Esophagus muscularis mucosa (tissue), 4 donors: ENCODE measurements at places on chromosomes 1 and 21. TPM values are rescaled to one million over a fixed set of nuclear protein-coding genes. Genes with fewer than 3 reads are reported as not detected.

GRCh38 chr1:193472838-193473398, 286.5 kb upstream of the B3GALT2 start:
- no peak for DNase-seq

GRCh38 chr1:30260318-30260717, 463.1 kb downstream of the MATN1 start:
- DNase-seq, result no peak

DNA sequence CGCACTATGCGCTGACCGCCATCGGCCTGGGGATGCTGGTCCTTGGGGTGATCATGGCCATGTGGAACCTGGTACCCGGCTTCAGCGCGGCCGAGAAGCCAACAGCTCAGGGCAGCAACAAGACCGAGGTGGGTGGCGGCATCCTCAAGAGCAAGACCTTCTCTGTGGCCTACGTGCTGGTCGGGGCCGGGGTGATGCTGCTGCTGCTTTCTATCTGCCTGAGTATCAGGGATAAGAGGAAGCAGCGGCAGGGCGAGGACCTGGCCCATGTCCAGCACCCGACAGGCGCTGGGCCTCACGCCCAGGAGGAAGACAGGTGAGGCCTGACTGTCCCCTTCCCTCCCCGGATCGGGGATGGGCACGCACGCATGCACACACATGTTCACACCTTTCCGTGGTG, 31.9 kb upstream of the FHAD1 start:
- DNase-seq, result no peak

- no peak for DNase-seq
Measured at GRCh38 chr1:40414331-40414730, 35.9 kb upstream of the ZFP69B start.

GRCh38 chr1:211830328-211831142, at the start of gene LPGAT1:
Gene LPGAT1 (minus strand): TSS chr1:211830763. CDS start chr1:211829296, 1,467 bp downstream.
- DNase-seq, result no peak

- no peak for DNase-seq
Measured at GRCh38 chr21:31974454-31974985, 101.7 kb downstream of the HUNK start.

GRCh38 chr1:117883616-117884015, 45.8 kb downstream of the GDAP2 start:
- no peak for DNase-seq

DNA sequence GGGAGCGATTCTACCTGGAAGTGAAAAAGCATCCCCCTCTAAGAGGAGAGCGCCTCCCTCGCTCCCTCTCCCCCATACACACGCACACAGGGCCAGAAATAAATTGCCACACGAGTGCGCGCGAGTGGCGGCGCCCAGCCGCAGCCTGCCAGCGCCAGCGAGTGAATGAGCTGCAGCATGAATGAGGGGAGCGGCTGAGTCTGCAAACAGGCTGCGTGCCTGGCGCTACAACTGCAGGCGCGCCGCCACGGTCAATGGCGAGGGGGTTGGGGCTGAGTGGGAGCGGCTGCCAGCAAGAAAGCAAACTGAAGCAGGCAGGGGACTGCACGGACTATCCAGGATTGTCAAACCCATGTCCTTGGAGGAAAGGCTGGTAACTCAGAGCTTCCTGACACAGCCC, 2.2 kb downstream of the CAMK1G start:
- DNase-seq, result no peak

DNA sequence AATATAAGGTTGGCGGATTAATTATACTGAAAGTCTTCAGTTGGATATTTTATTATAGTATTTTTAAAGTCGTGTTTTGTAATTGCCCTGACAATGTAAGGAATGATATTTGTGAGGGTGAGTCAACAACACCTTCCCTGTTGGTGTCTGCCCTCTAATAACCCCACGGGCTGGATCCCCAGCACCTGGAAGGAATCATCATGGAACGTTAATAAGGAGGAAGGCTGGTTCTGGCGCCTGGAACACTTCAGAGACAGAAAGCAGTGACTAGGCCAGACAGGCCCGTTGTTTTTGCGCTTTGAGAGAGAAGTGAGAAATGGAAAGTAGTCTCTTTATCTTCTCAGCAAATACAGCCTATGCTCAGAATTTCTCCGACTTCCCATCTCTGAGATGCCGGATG, 31.6 kb downstream of the TEX35 start:
- DNase-seq, result no peak

GRCh38 chr1:6966326-6966725, 181.1 kb downstream of the CAMTA1 start:
- no peak for DNase-seq

DNA sequence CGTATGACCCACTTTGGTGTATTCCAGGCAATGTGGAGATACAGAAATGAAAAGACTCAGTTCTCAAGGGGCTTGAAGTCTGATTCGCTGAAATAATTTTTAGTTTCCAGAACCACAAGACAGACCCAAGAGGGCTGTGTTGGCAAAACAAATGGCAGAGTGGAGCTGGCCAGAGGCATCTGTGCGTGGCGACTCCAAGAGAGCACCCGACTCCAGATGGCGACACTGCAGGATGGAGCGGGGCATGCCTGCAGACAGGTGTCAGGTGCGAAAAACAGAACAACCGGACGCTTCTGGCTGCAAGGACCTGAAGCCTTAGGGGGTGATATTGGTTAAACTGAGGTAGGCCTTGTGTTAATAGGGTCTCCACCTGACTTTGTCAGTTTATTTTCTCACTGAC, 31.7 kb upstream of the COQ8A start:
- DNase-seq, result no peak

DNA sequence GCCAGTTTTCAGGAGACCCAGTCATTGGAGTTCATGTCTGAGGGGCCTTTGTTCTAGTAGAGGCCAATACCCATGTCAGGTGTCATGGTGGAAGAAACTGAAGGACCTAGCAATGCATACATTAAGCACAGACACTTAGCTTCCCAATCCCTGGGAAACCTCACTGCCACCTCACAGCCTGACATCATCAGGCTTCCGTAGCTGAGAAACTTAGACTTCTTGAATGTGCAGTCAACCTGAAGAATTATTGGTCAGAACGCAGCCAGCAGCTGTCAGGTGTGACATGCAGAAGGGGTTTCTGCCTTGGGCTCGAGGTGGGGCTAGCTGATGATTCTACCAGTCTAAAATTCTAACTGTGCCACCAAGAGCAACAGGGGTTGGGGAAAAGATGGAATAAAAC, 1.9 kb upstream of the ITPKB start:
- no peak for DNase-seq

DNA sequence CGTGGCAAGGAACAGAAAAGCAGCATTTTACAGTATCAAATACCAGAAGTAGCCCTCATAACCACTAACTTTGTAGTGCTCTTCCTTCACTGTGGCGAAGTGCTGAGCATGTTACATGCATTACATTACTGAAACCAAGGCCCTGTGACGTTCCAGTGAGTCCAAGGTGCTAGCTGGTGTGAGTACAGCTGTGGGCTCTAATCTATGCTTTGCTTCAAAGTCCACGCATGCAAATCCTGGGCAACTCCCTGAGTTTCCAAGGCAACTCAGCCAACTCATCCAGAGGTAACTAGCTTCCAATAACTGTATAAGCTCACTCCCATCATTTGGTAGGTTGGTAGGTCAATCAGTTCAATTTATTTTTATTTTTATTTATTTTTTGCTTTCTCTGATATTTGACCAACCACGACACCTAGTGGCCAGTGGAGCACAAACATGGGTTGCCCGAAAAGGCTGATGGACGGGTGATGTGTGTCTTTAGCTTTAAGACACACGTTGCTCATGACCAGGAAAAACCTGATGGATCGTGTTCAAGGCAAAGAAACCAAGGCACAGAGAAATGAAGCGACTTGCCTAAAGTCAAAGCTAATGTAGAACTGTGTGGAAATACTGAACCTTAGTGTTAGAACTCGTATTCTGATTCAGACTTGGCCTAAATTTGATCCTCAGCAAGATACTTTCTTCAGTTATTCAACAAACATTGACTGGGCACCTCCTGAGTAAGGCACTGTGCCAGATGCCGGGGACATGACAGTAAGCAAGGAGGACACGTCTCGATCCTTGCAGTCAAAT, 73.0 kb downstream of the GNG12 start:
- no peak for DNase-seq

DNA sequence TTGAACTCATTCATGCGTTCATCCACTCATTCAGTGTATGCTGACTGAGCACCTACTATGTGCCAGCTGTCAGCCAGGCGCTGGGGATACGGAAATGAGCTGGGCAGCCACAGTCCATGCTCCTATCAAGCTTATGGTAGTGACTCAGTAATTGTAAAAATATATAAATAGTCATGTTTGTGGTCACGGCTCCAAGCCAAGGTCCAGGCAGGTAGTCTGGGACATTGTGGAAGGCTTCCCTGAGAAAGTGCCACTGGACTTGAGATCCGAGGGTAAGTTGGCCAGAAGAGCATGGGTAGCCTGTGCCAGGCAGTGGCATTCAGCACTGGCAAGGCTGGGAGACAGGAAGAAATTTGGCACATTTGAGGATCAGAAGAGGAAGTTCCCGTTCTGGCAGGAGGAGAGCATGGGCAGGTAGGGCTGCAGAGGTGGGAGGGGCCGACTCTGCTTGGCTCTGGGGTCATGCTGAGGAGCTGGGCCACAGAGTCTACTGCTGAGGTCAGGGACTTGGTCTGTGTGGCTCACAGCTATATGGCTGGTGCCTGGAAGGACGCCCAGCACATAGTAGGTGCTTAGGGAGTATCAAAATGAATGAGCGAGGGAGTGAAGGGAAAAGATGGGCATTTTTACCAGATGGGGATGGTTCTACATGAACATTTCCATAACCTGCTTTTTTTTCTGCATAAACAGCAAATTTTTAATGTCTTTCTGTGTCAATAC, 6.9 kb downstream of the PTPRF start:
- DNase-seq, result no peak

GRCh38 chr1:14915356-14916054, 238.0 kb upstream of the TMEM51 start:
- DNase-seq, result no peak

- DNase-seq, result no peak
Measured at GRCh38 chr1:27868932-27869718, 3.2 kb upstream of the THEMIS2 start.

GRCh38 chr21:42580793-42581321, 67.2 kb downstream of the SLC37A1 start:
- DNase-seq, result no peak

DNA sequence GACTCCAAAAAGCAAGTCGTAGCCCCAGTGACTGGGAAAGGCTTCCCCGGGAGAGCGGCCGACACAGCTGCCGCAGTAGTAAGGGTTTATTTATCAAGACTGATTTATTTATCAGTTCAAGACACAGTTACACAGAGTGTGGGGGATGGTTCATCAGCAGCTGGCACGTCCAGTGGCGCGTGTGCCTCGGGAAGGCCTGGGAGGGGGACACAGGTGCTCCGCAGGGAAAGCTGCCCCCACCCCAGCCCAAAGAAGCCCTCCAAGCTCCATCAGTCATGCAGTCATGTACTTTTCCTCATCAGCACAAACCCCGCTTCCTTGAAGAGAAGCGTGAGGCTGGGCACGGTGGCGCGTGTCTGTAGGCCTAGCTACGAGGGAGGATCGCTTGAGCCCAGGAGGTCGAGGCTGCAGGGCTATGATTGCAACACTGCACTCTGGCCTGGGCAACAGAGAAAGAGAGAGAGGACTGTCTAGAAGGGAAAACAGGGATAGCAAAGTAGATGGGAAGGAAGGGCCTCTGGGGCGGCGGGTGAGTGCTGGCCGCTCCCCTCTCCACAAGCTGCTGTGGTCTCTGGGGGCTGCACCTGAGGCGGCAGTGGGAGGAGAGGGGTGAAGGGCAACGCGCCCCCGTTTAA, 53.2 kb downstream of the PRKCZ start:
- no peak for DNase-seq

LCE2A gene
- not detected for total RNA-seq

WNT9A gene
- 7.5 TPM for total RNA-seq

S100A8 gene
- 13.2 TPM for total RNA-seq

SCAMP3 gene
- 34.1 TPM for total RNA-seq

CCDC24 gene
- total RNA-seq, result 6.6 TPM

PLA2G2C gene
- not detected for total RNA-seq

SYDE2 gene
- 94.7 TPM for total RNA-seq
